ENCODE measurements at places on chromosomes 12 and 14.
A peak's percentile ranks its signal among the peaks of the same experiment; 100 is the strongest.

DNA sequence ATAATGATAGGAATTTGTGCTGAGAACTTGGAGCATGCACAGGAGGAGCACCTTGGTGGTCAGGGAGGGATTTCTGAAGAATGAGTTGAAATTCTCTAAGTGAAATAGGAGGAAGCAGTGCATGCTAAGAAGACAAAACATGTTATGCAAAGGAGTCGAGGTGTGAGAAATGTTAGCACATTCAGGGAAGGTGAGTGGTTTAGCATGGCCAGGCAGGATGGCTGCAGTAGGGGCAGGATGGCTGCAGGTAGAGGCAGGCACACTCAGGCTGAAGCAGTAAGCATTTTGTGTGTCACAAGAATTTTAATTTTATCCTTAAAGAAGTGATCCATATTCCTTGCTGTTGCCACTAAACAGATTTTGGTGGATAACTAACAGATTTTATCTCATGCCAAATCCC is 46.3 kb downstream of the CATSPERB start:
- DNase-seq: no peak

DNA sequence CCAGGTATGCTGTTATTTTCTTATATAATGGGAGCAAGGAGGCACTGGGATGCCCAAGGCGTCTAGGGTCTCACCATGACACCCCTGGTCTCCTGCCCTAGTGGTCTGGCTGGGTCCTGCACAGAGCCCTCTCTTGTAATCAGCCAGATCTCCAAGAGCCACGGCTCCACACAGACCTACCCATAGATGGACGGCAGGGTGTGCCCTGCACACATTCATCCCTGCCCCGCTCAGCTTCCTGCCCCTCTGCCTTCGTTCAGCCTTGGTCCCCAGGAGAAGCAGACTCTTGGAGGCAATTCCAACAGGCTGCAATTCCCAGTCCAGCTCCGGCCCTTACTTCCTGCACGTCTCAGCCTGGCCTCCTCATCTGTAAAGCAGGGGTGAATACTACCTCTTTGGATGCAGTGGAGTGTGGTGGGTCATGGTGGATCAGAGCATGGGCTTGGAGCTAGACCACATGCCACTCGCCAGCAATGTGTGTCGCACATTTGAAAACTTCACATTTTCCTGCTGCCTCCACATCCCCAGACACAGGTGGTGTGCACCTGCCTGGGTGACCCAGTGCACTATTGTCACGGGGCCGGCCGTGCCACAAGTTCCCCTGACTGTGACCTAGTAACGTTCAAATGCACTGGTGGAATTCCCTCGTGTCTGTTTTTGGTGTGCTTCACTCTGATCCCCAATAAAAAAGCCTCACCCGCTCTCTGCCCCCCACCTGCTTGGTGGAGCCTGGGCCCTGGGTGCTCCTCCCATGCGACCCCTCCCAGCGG is 171.1 kb upstream of the PRMT8 start:
- DNase-seq: no peak

DNA sequence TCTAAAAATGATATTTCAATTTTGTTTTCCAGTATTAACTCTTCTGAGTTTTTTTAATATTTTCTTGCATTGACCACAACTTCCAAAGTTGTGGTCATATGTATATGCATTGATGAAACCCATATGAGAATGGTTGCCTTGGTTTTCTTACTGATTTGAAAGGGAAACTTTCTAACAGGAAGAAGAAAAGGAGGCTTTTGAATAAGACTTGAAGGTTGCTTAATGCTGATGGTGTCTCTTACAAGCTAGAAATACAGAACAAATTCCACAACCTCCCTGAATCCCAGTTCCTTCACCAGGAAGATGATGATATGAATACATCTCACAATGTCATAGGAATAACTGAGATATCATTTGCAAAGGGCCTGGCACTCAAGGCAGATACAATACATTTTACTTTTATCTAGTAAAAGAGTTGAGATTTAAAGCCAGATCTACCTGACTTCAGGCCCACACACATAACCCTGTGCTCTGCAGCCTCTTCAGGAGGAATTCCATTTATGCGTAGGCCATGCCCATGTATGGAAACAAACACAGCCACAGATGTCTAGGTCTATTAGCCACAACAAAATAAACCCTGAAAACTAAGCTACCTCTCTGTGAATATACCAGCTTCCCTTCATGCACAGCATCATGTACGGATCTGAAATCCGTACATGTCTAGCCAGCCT is 165.4 kb upstream of the PLEKHG7 start:
- DNase-seq: no peak

DNA sequence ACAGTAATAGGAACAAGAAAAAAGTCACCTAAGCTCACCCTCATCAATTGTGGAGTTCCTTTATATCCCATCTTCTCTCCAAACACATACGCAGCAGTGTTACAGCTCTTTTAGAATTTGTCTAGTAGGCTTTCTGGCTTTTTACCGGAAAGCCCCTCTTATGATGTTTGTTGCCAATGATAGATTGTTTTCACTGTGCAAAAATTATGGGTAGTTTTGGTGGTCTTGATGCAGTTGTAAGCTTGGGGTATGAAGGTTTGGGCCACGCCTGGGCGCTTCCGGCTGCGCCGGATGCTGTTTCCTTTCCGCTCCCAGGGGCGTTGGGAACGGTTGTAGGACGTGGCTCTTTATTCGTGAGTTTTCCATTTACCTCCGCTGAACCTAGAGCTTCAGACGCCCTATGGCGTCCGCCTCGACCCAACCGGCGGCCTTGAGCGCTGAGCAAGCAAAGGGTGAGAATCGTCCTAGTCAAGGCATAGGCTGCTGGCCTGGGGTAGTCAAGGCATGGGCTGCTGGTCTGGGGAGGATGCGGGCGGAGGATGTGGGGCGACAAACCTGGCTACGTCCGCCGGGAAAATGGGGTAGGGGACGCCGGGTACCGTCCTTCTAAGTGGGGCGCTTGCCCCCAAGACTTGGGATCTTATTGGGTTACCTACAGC is at the start of the genes C12orf57 and RNU7-1:
C12orf57 (plus strand) TSS at position 301 of the 659 bp plus-strand sequence; CDS start at position 401, 100 bp downstream.
RNU7-1 (plus strand) TSS at position 95 of the 659 bp plus-strand sequence.
- DNase-seq: peak; percentile 58

GRCh38 chr12:49969651-49970429 is 2.9 kb upstream of the AQP6 start:
- no peak for DNase-seq

GRCh38 chr12:117188121-117188665 is 2.1 kb downstream of the FBXO21 start:
- no peak for DNase-seq

GRCh38 chr12:44627387-44628166 is 248.5 kb downstream of the NELL2 start:
- DNase-seq: no peak

DNA sequence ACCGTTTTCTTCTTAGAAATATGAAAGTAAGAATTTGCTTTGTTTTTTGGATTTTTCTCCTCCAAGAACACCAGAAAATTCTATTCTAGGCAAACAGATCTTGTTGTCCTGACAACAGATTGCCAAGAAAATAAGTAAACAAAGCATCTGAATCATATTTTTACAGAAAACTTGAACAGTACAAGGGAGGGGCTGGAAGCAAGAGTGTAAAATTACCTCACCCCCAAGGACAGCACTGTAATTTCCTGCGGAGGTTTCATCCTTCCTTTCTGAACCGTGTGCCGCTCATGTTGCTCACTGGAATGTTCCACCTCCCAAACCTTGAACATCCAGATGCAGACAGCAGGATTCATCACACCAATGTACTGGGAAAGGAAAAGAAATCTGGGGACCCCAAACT is 5.4 kb upstream of the CAMKK2 start:
- no peak for DNase-seq
